ENCODE measurements at places on chromosomes 2 and 18.

DNA sequence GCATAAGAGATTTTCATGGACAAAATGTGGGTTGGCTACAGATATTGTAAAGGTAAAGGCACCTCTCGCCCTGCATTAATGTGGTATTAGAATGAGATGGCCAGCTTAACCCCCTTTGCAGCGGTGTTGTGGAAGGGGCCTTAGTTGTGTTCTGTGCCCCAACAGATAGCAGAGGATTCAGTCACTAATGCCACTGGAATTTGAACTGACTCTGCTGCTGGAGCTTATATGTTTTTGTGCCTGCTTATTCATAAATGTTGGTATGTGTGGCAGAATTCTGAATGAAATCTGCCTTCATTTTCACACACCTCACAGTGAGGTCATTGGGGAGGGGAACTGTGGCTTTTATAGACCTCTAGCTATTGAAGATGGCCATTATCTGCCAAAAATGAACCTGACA is 90.7 kb upstream of the ITGA6 start:
- no peak for DNase-seq

GRCh38 chr18:54805571-54806334 is 22.5 kb upstream of the RAB27B start:
- DNase-seq, result no peak

DNA sequence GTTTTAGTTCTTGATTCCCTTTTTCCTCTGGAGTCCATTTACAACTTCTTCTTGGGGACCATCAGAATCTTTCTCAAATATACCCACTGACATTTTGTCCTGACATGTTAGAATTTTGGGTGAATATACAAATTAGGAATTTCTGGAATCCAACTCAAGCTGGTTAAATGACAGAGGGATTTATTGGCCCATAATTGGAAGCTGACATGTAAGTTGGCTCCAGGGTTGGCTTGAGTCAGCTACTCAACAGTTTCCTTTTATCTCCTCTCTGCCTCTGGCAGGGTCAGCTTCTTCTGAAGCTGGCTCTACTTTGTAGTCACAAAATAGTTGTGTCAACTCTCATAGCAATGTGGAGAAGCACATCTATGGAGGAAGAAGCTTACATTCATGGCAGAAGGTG is 36.6 kb upstream of the PPP1R1C start:
- DNase-seq, result no peak

DNA sequence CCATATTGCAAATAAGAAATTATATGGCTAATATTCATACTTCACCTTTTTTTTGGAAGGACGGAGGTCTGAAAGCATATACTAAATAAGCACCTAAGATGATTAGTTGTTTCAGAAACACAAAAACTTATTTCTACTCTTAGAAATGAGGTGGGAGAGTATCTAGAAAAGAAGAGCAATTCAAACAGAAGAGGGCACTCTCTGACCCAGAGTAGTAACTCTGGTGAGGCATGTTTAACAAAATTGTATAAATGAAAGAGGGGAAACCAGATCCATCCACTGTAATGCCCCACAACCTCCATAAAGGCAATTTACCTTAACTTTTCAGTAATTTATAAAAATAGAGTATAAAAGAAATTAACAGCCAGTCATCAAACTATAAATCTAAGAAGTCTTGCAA is 669.6 kb upstream of the VRK2 start:
- no peak for DNase-seq

- DNase-seq, result no peak
Observed at GRCh38 chr2:47654790-47655562, 128.0 kb upstream of the MSH6 start.

- no peak for DNase-seq
Observed at GRCh38 chr18:80233201-80233835, 14.0 kb downstream of the PARD6G start.

GRCh38 chr2:2484301-2484700 is 153.2 kb upstream of the MYT1L start:
- DNase-seq, result no peak

- DNase-seq, result no peak
Observed at GRCh38 chr2:133378928-133379549, 189.2 kb downstream of the NCKAP5 start.

- DNase-seq, result no peak
Observed at GRCh38 chr2:159249990-159250715, 36.4 kb downstream of the WDSUB1 start.
